ENCODE measurements at places on chromosomes 11 and 22.

GRCh38 chr11:47551086-47551485, 1.8 kb downstream of the CELF1 start:
- DNase-seq = no peak

GRCh38 chr11:81700076-81700475, 1033.6 kb downstream of the FAM181B start:
- no peak for DNase-seq

- no peak for DNase-seq
These were observed 3.4 kb downstream of the PLAAT3 start for GRCh38 chr11:63610604-63611394.

- DNase-seq = no peak
These were observed 22.6 kb downstream of the DAGLA start for GRCh38 chr11:61702701-61703312.

DNA sequence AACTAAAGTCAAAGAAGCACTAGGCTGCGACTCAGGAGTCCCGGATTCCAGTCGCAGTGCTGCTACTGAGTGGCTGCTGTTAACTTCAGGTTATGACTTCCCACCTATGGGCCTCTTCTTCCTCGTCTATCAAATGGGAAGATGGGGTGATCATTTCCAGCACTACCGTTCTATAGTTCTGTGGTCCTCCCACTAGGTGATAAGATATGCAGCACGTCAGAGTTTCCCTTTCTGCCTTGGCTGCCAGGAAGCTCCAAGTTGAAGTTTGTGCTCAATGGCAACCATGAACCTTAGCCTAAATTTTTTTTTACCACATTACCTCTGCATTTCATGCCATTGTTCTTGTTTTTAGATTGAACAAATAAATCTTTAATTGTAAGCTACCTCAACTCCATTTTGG, 38.7 kb downstream of the ALX4 start:
- DNase-seq = no peak

Data from retina (tissue), 1 donor.